ENCODE measurements at places on chromosomes 3 and 15.

GRCh38 chr3:30315447-30315846 is 291.0 kb upstream of the TGFBR2 start:
- no peak for DNase-seq

DNA sequence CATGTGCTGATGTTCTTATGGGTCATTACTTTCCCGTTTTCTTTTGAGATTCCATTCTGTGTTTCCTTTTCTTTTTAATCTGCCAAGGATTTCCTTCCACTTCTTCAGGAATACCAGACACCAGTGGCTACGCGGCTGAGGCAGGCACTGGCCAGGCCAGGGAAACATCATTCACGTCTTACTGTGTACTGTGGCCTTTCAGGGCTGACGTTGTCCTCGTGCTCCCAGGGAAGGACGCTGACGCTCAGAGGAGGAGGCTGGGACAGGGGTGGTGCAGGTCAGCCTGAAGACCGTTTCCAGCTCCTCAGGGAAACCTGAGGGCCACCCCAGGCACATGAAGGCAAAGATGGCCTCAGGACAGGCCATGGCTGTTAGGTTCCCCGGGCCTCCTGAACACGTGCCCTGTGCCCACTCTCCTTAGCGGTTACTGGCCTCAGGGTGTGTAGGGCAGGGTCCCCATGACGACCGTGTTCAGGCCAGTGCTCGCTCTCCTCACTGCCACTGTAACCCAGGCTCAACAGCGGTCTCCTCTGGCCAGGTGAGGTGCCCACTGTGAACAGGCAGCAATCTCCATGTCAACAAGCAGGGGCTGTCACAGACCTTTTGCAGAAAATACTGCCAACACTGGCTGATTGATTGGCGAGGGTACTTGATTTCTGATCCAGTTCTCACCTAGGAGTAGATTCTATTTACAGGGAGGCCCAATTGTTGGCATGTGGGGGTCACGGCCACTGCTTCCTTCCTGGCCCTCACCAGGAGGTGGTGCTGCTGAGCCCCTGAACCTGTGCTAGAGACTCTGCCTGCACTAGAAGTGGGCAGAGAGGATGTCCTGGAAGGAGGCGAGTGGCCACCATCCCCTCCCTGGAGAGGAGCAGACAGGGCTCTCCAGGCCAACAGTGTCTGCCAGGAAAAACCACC is 169.5 kb downstream of the ATP10A start:
- DNase-seq = no peak

- no peak for DNase-seq
Observed at GRCh38 chr3:65347166-65347565, 659.4 kb upstream of the ADAMTS9 start.

DNA sequence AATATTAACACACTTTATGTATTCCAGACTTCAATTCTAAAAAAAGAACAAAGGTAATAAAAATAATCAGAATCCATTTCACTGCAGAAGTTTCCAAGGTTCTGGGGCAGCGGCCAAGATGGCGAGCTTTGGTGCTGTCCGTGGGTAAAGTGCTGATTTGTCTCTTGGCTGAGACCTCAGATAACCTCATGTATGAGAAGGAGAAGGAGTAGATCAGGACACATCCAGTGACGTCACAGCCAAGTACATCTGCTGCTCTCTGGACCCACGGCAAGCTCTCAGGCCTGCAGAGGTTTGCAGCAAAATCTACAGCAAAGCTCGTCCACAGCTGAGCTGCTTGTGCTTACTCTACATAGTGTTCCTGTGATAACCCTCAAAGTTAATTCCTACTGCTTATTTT is 165.7 kb downstream of the MAGI1 start:
- DNase-seq = no peak

GRCh38 chr15:81421461-81421860 is 47.4 kb upstream of the TMC3 start:
- DNase-seq = no peak

DNA sequence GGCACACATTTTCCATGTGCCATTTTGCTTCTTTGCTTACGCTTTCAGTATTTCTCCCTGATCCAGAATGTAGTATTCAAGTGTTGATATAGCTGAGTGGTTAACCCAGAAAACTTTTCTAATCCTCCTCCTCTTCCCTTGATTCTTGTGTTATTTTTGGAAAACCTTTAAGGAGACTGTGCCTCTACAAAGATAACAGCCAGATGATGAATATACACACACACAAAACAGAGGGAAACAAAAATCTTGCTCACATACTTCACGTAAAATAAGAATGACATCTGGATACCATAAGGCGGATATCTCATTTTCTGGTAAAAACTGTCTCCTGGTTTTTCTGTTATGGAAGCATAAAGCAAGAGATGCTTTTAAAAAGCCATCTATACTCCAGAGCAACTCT is 295.8 kb upstream of the THBS1 start:
- DNase-seq = no peak

- DNase-seq = no peak
Observed at GRCh38 chr3:69189487-69189886, 67.1 kb upstream of the LMOD3 start.

GRCh38 chr3:72011485-72011884 is 226.5 kb upstream of the PROK2 start:
- no peak for DNase-seq

DNA sequence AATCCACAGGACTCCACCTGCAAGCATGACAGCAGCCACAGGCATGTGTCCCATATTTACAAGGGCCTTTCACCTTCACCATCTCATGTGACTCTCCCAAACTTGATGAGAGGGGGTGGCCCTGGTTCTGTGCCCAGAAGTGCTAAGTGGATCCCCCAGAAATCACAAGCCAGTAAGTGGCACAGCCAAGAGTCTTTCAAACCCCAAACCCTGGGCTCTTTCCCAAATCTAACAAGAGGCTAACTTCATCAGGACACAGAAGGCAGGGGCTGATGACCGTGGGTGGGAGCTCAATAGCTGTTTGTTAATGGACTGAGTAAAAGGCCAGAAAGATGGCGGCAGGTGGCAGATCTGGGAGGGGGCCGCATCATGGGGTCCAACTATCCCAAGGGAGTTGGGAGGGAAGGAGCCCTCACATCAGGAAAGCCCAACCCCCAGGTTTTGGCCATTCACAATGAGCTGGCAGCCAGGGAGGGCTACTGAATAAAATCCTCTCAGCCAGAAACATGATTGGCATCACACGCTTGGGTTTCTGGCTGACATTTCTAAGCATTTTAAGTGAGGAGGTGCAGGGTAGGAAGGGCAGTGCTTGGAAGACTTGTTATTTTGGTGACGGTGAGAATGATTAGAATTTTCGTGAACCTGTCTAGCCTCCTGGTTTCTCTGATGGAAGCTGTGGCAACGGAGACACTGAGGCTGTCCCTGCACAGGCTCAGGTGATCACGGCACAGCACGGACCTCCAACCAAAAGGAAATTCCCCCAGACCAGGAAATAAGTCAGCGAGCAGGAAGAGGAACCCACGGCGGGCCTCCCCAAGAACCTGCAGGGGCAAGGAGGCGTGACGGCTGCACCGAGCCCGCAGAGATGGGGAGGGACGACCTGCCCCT is 109.3 kb downstream of the OXNAD1 start:
- peak; percentile 4 for DNase-seq

DNA sequence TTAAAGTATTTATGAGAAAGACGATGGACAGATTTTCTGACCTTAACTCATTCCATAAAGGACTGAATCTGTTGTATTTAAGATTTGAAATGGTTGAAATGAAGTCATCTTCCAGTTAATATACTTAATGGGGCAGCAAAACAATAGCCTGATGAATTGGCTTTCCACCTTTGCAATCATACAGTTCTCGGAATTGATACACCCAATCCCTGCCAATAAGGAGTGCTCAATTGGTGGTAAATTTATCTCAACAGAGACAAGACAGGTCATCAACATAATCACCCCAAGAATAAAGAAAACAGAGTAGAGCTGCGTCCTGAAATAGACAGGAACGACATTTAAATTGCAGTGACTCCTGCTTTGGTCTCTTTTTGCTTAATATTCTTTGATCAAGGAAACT is 11.2 kb downstream of the ANXA2 start:
- no peak for DNase-seq
